Activated CD4-positive, alpha-beta T cell treated with anti-CD3 and anti-CD28 coated beads, Interleukin-10, Interleukin-2, amounts not matched to agents 100 ng/mL and 50 ng/mL, durations not matched to agents 16 hours and 8 hours (primary cell): ENCODE measurements at places on chromosomes 7 and 10.

- peak; percentile 78 for DNase-seq
Observed at GRCh38 chr10:119177708-119178371, 772 bp downstream of the PRDX3 start.

DNA sequence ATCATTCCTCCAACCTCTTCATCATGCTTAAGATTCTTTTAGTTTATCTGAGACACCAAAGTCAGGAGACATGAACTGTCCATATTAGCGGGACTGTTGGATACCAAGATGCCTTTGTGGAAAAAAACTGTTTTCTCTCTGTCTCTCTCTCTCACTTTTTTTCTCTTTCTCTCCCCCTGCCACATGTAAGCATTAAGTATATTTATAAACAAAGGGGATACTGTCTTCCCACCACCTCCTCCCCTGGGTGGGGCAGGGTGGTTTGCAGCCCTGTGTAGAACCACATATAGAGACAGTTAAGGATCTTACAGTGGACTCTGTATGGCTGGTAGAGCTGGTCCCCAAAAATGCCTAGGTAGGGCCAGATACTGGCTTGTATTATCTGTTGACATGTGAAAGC, 101.3 kb downstream of the GLI3 start:
- DNase-seq = no peak

DNA sequence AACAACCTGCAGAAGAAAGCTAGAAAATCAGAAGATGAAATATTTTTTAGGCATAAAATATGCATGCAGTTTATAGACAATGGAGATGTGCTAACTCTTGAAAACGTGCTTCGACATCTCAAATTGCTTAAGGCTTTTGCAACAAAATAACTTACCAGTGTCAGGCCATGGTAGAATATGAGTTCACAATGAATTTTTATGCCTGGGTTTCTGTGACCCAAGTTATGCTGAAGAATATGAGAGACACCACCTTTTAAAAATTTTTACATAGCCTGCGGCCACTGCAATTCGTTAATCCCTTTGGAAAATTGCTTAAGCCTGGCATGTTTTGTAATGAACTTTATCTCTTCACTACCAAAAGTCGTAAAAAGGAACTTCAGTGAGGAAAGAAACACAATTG, 170.1 kb upstream of the AKR1E2 start:
- no peak for DNase-seq

- no peak for DNase-seq
Observed at GRCh38 chr10:620417-620816, 69.1 kb downstream of the DIP2C start.

GRCh38 chr10:3213758-3214515, 41.4 kb upstream of the PITRM1 start:
- no peak for DNase-seq

DNA sequence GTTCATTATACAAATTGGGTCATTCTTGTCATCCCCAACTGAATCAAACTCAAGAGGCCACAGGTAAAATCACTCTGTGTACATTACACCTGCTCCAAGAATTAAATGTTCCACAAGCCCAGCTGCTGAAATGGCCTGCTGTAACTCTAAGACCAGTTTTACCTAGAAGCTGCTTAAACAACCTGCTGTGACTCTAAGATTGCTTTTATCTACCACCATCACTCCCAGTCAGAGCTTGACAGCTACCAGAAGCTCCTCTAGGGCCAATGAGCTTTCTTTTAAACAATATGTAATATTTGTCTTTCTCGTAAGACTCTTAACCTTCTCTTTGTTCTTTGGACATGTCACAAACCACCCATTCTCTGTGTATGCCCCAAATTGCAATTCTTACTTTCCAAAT, 141.8 kb upstream of the LRGUK start:
- DNase-seq = no peak

DNA sequence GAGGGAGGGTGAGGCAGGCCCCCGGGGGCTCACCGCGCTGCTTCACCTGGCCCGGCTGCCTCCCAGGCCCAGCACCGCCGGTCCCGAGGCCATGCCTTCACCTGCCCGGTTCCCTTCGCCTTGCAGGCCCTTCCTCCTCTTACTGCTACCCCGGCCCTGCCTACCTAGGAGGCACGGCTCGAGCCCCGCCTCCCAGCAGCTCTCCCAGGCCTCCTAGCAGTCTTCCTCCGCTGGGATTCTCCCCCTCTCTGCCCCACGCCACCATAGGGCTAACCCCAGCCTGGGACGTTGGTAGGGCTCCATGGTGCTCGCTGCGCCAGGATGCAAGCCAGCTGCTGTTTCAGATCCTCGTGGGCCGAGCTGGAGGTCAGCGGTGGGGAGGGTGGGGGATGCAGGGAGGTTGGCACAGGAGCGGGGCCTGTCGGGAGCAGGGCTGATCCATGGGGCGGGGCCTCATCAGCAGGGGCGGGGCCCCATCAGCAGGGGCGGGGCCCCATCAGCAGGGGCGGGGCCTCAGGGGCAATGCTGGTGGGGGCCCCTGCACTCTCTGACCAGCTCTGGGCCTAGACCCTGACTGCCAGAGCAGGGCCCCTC, 63.3 kb downstream of the RASGEF1A start:
- DNase-seq = peak; percentile 32
